ENCODE measurements at places on chromosomes 7 and 10.

- no peak for DNase-seq
Measured at GRCh38 chr7:138992052-138992531, 10.9 kb upstream of the KIAA1549 start.

- DNase-seq, result no peak
Measured at GRCh38 chr10:110208614-110209453, 1.4 kb downstream of the MXI1 start.

GRCh38 chr7:136958016-136958415, 89.6 kb downstream of the CHRM2 start:
- DNase-seq, result peak; percentile 45

- DNase-seq, result no peak
Measured at GRCh38 chr7:30434140-30434799, 44.3 kb downstream of the NOD1 start.

DNA sequence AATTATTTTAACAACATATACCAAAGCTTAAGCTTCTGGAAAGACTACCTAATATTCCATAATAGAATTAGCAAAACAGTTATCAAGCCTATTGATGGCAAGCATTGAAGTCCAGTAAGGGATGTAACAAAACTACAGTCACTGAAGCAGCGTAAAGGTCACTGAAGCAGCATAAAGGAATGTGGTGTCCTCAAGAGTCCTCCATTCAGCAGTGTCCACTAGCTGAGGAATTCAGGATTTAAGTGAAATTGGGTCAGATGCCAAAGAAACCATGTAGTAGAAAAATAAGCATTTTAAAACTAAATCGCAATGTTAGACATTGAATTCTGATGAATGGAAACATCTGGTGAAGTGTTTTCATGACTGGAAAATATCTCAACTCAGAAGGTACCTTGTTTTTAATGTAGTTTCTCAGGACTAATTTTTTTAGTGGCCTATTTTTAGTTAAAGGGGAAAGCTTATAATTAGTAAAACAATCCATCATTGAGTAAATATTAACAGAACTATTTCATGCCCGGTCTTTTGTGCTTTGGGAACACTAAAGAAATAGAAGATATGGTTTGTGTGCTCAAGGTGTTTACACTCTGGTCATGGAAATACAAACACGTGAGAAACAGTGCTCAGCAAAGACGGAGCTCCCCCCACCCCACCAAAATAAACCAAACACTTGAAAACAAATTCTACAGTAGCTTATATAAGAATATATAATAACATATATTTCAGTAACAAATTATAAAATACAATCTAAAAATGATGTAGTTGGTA, 121.4 kb downstream of the CDK14 start:
- peak; percentile 52 for DNase-seq

DNA sequence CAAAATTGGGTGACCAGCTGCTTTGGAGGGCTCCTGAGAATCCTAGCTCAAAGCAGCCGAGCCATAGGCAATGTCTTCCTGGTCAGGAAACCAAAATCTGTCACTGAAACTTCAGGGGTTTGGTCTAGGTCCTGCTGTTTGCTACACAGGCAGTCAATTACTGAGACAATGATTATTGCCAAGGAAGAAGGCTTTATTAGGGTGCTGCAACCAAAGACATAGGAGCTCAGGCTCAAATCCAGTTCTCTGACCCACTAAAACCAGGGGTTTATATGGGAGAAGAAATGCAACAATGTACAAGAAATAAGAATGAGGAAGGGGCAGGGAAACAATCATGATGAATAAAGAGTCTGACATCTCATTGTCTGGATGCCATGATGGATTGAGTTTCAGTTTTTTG, 410.3 kb upstream of the ZWINT start:
- DNase-seq, result no peak

DNA sequence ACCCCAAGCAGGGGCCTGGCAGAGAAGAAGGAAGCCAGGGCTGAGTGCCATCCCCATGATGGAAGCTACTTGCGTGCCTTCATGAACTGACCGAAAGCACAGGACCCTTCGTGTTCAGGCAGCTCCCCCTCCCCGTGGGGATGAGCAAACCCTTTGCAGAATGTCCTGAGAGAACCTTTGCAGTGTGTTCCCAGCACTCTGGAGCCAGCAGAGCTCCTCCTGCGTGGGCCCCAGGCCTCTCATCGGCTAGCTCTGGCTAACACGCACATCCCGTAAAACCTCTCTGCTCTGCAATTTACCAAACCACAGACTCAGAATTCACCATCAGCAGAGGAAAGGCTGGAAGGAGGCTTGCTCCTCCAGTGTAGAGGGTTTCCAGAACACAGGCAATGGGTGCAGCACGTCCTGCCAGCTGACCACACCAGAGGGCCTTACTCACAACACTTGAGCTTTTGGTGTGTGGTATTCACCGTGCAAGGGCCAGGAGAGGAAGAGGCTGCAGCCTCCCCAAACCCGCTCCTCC, 3.1 kb downstream of the SH3PXD2A start:
- DNase-seq, result no peak

DNA sequence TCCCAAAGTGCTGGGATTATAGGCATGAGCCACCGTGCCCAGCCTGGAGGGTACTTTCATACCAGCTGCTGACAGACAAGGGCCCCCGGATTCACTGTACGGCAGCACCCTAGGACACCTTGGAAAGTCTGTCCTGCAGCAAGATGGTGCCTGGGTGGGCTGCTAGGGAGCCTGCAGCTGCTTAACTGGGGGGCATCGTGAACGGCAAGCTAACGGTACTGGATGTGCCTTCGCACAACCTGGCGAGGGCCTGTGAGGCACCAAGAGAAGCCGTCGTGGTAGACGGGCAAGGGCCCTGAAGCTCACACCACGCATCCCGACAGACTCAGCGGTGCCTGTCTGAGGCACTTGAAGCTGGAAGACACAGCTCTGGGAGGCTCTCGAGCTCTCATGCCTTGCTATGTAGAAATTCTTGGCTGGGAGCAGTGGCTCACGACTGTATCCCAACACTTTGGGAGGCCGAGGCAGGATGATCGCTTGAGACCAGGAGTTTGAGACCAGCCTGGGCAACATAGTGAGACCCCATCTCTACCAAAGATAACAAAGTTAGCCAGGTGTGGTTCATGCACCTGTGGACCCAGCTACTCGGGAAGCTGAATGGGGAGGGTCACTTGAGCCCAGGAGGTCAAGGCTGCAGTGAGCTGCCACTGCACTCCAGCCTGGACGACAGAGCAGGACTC, 9.4 kb downstream of the BRAT1 start:
- DNase-seq, result no peak

- no peak for DNase-seq
Measured at GRCh38 chr7:137304624-137305235, 38.8 kb downstream of the PTN start.

GRCh38 chr10:120365872-120366271, 91.2 kb upstream of the PLPP4 start:
- peak; percentile 15 for DNase-seq

DNA sequence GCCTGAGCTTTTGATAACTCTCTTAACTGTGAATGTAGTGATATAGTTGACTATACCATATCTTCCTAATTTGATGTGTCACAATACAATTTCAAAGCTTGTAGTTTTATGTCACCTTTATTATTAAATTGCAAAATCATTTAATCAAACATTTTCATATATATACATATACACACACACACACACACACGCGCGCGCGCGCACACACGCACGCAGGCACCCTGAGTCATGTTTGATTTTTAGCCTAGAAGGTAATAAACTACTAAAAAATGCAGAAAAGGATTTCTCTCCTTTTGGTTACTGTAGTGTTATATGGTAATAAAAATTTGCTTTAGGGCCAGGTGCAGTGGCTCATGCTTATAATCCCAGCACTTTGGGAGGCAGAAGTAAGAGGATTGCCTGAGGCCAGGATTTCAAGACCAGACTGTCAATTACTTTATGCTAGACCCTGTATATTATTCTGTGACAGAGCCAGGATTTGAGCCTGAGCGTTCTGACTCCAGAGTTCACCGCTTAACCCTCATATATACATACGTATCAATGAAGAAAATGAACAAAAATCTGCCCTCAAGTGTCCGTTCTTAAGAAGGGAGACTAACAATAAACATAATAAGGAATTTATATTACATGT, 89.6 kb downstream of the PODXL start:
- no peak for DNase-seq

GRCh38 chr7:92432299-92432946, 14.9 kb upstream of the GATAD1 start:
- no peak for DNase-seq

- DNase-seq, result no peak
Measured at GRCh38 chr7:50480797-50481196, 30.6 kb upstream of the FIGNL1 start.

DNA sequence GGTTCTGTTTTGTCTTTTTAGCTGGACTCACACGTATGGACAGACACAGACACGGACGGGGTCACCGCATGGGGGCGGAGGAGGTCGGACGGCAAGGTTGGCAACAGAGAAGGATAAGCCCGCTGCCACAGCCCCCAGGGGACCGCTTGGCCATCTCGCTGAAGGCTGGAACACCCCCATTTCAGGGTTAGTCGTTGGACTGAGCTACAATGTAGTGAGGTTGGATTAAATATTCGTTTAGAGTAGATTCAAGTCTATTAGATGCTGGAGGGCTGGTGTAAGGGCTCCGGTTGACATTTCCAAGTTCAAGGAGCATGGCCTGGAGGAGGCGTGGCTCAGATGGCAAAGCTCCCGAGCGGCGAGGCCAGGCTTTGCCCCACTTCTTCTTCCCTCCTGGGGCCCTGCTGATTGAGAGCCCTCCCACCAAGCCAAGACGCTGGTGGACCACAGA, 35.2 kb downstream of the PPIF start:
- no peak for DNase-seq

DNA sequence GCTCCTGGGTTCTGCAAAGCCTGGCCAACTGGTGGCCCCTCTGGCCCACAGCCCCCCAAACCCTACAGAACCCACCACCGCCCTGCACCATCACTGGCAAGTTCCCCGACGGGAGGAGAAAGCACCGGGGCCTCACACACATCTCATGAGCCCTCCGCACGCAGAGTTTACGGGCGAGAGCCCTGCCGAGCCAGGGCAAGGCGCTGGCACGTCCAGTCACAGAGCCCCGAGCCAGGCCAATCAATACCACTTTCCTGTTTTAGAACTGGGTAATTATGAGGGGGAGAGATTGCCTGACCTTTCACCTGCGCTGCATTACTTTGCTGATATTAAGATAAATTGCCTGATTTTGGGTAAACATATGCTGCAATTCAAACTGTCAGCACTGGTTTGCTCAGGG, 113.3 kb downstream of the EBF3 start:
- DNase-seq, result no peak

All from brain microvascular endothelial cell (primary cell).